Hepatocyte (in vitro differentiated cells): ENCODE measurements at places on chromosomes 3 and 15.

- H3K36me3 ChIP-seq: no peaks in the 10 kb centered on the region
- H3K27me3 ChIP-seq: no peaks in the 10 kb centered on the region
- DNase-seq: no peak
- no peak overlapping the region for H3K27ac ChIP-seq
- no peak overlapping the region for H3K4me3 ChIP-seq
- no peaks in the 10 kb centered on the region for H3K4me1 ChIP-seq
Measured at GRCh38 chr3:13092621-13093617, 19.7 kb upstream of the IQSEC1 start.

DNA sequence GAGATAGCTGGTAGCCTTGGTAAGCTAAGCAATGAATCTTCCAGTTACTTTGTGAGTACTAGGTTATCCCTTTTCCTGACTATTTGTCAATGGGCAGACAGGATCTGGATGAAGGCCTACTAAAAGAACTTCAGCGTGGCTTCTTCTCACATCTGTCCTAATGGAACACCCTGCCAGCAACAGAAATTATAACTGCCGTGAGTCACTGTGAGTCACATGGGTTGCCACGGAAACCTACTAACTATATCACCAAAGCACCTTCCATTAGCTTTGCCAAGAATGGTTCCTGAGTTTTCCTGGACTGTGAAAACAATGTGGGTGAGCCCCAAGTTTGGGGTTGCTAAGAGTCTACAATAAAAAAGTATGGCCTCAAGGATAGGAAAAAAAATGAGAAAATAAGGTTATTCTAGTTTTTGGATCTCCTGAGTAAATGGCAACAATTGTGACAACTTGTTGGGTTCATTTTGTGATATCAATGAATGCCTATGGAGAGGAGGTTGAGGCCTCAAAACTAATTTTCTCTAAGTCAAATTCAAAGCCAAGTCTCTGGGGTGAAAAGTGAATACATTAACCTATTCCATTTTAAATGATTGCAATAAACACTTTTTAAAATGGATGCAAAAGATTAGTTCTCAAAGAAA is 195.1 kb upstream of the ICE2 start:
- H3K27me3 ChIP-seq: no peaks in the 10 kb centered on the region
- peak; percentile 83 for DNase-seq
- no peak overlapping the region for H3K4me3 ChIP-seq
- H3K36me3 ChIP-seq: no peaks in the 10 kb centered on the region
- peaks cover under 1% of the 10 kb centered on the region for H3K4me1 ChIP-seq

DNA sequence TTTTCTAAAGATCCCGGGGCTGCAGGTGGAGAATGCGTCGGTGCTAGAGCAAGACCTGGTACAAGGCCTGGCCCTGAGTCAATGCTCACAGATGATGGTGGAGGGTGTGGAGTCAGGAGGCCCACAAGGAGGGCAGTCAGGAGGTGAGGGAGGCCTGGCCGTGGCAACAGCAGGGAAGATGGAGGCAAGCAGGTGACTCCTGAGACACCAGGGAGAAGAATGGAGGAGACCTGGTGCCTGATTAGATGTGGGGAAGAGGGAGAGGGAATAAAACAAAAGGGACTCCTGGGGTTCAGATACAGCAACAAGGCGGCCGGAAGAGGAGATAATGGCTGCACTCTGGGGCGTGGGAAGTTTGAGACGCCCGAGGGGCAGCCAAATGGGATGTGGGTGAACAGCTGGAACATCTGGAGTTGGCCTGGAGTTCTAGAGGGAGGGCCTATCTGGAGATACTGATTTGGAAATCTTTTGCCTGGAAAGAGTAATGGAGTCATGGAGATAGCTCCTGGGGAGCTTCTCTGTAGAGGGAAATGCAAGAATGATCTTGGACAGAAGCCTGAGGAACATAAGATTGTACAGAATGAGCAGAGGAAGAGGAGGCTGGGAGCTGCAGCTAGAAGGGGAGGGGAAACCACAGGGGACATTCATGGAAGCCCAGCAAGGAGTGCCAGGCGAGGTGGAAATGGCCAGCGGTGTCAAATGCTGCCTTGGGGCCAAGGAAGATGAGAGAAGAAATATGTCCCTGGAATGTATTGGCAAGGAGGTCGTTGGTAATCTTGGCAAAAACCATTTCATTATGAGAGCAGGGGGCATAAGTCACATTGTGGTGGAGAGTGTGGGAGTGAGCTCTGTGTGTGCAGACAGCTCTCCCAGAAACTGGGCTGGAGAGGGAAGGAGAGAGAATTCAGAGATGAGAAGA is 67.5 kb upstream of the CORO2B start:
- H3K27me3 ChIP-seq: no peaks in the 10 kb centered on the region
- H3K36me3 ChIP-seq: no peaks in the 10 kb centered on the region
- H3K4me1 ChIP-seq: no peaks in the 10 kb centered on the region
- DNase-seq: no peak

GRCh38 chr3:87973906-87974305 is 84.9 kb downstream of the CGGBP1 start:
- no peaks in the 10 kb centered on the region for H3K36me3 ChIP-seq
- H3K4me1 ChIP-seq: no peaks in the 10 kb centered on the region
- H3K27ac ChIP-seq: no peak overlapping the region
- H3K4me3 ChIP-seq: no peak overlapping the region

DNA sequence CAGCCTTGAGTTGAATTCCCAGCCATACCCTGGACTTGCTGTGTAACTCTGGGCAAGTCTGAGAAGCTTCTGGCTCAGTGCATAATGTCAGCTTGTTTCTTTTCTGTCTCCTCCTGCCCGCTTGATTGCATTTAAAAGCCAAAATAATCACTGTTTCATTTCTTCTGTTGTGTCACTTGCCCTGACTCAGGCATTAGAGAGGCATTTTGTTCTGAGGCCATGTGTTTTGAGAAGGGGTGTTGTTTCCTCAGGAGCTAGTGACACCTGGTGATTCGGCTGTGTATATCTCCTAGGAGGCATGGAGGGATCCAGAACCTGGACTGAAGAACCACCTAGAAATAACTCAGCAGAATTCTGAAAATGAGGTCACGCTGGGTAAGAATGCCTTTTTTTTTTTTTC is 16.0 kb downstream of the WDR73 start:
- no peaks in the 10 kb centered on the region for H3K27me3 ChIP-seq
- DNase-seq: peak; percentile 39
- H3K36me3 ChIP-seq: no peaks in the 10 kb centered on the region

DNA sequence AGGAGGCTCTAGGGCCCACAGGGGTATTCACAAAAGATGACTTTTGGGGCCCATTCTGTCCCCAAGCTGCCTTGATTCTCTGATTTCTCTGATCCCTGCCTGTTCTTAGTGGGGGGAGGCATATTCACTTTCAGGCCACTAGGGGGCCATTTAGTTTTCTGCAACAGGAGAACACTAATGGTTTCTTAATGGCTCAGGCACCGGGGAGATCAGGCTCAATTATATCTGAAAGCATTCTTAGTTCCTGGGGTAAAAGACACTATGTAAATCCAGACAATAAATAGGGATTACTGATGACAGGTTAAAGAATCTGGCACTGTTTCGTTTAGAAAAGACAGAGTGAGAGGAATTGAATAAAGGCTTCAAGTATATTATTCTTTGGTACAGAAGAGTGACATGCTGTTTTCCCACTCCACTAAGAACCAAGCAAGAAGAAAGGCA is 2.5 kb upstream of the INAFM2 start:
- H3K4me3 ChIP-seq: no peak overlapping the region
- H3K27ac ChIP-seq: no peak overlapping the region
- H3K4me1 ChIP-seq: peaks cover 12% of the 10 kb centered on the region
- H3K27me3 ChIP-seq: no peaks in the 10 kb centered on the region
- no peaks in the 10 kb centered on the region for H3K36me3 ChIP-seq

DNA sequence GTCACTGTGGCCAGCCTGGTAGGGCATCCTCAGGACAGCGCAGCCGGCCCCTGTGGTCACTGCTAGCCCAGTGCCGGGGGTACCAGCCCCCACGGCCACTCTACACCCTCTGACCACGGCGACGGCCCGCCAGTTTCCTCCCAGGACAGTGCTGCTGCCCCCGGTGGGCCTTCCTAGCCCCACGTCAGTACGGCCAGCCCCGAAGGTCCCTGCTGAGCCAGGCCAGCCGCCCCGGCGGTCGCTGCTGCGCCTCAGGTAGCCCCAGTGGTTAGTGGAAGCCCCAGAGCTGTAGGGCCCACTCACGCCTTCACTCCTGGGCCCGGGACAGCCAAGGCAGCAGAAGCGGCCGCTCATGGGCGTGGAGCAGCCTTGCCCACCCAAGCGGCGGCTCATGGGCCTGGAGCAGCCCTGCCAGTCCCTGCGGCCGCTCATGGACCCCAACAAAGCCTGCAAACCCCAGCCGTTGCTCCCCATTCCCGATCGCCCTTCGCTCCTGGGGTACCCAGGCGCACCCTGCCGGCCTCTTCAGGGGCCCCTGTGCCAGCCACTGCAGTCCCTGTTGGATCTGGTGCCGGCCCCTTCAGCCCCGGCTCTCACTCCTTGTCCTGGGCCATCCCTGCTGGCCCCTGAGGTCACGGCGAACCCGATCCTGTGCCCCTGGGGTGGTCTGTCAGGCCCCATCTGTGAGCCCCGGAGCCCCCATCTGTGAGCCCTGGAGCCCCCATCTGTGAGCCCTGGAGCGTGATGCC is 9.5 kb upstream of the ROPN1B start:
- H3K27me3 ChIP-seq: no peaks in the 10 kb centered on the region
- no peak overlapping the region for H3K4me3 ChIP-seq
- no peak for DNase-seq
- no peak overlapping the region for H3K27ac ChIP-seq
- H3K36me3 ChIP-seq: no peaks in the 10 kb centered on the region

GRCh38 chr3:58719684-58720083 is 53.1 kb upstream of the FAM3D start:
- no peak overlapping the region for H3K4me3 ChIP-seq
- peaks cover 23% of the 10 kb centered on the region for H3K4me1 ChIP-seq
- no peaks in the 10 kb centered on the region for H3K27me3 ChIP-seq
- H3K36me3 ChIP-seq: no peaks in the 10 kb centered on the region

- H3K4me3 ChIP-seq: no peak overlapping the region
- no peak overlapping the region for H3K27ac ChIP-seq
- no peaks in the 10 kb centered on the region for H3K4me1 ChIP-seq
- no peaks in the 10 kb centered on the region for H3K27me3 ChIP-seq
Measured at GRCh38 chr3:27805282-27805681, 83.2 kb upstream of the EOMES start.

DNA sequence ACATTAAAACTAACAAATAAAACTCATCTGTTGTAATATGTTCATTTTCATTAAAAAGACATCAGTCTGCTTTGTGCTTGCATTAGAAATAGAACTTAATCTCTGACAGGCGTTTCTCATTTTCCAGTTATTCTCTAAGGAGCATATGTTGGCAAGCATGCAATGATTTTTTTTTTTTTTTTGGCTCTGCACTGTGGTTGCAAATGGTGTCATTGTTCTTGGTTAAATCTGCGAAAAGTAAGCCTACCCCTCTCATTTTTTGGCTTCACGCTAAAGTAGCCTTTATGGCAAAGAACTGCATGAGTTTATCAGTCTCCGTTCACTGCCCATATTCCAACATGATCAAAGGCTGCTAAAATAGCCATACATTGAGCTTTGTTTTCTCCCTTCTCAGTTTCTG is 403.2 kb downstream of the MECOM start:
- H3K4me3 ChIP-seq: no peak overlapping the region
- H3K36me3 ChIP-seq: no peaks in the 10 kb centered on the region
- no peaks in the 10 kb centered on the region for H3K27me3 ChIP-seq
